ENCODE measurements at places on chromosomes 6 and 20. TPM values are rescaled to one million over a fixed set of nuclear protein-coding genes. Genes with fewer than 3 reads are reported as not detected.

Gene TREM1
- total RNA-seq, result 0.78 TPM

Gene DOK5
- total RNA-seq, result 5.3 TPM

Gene ZHX3
- 47.4 TPM for total RNA-seq

Gene CLPSL2
- total RNA-seq, result not detected

Gene OR2J1
- not detected for total RNA-seq

Gene AVP
- not detected for total RNA-seq

Gene C6orf132
- 4.5 TPM for total RNA-seq

Gene ASIP
- not detected for total RNA-seq

Gene MYCT1
- total RNA-seq, result not detected

Gene DEK
- total RNA-seq, result 84.5 TPM

Gene MAK
- not detected for total RNA-seq

Gene PNLDC1
- total RNA-seq, result 0.73 TPM

Gene FAM217A
- not detected for total RNA-seq

Gene FERMT1
- 17.3 TPM for total RNA-seq

Gene GNRH2
- total RNA-seq, result 1.1 TPM

Gene RFX6
- total RNA-seq, result not detected
